ENCODE measurements at places on chromosomes 12 and 14.
A peak's percentile ranks its signal among the peaks of the same experiment; 100 is the strongest.

GRCh38 chr12:42407306-42407705 is 81.3 kb downstream of the PPHLN1 start:
- DNase-seq, result no peak

DNA sequence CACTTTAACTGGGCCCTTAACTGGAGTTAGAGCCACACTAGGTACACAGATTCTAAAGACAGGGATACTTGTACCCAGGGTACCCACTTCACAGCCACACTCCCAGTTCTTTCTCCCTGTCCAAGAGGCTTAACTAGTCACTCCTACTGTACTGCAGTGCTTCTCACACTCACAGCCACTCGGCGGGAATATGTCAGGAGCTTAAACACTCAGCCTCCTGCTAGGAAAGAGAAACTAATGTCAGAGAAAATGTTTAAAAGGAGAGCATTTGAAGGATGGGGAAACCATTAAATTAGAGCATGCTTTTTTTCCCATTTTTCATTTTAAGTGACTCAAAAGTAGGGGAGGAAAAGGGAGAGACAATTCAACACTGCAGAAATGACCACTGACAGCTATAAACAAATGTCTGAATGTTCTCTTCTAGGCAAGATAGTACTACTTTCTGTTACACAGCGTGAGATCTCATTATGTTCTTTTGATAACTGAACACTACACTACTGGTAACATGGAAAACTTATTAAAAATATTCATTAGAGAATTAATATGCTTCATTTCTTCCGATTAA is 22.9 kb upstream of the MDM1 start:
- DNase-seq, result no peak

GRCh38 chr12:118637767-118638370 is 261.5 kb downstream of the SUDS3 start:
- DNase-seq, result no peak

DNA sequence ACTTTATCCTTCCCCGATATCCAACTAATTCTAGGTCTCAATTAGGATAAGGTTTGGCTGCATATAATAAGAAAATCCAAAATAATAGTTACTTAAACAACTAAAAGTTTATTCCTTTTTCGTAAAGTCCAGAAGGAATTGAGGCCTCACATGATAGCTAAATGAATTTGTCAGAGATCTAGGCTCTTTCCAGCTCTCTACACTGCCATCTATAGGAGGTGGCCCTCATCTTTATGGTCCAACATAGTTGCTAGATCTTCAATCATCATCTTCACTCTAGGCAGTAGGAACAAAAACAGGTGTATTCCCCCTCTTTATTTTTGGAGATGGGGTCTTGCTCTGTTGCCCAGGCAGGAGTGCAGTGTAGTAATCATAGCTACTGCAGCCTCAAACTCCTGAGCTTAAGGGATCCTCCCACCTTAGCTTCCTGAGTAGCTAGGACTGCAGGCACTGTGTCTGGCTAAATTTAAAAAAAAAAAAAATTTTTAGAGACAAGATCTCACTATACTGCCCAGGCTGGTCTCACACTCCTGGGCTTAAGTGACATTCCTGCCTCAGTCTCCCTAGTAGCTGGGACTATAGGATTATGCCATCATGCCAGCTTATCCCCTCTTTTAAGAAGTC is 46.5 kb upstream of the SAV1 start:
- peak; percentile 63 for DNase-seq

- DNase-seq, result no peak
Measured at GRCh38 chr14:51356381-51356780, 116.3 kb downstream of the TMX1 start.

GRCh38 chr12:68377881-68378280 is 45.7 kb upstream of the MDM1 start:
- DNase-seq, result no peak

GRCh38 chr12:44889926-44890325 is 13.8 kb upstream of the NELL2 start:
- DNase-seq, result no peak

GRCh38 chr14:37610945-37611523 is 15.6 kb downstream of the TTC6 start:
- no peak for DNase-seq

DNA sequence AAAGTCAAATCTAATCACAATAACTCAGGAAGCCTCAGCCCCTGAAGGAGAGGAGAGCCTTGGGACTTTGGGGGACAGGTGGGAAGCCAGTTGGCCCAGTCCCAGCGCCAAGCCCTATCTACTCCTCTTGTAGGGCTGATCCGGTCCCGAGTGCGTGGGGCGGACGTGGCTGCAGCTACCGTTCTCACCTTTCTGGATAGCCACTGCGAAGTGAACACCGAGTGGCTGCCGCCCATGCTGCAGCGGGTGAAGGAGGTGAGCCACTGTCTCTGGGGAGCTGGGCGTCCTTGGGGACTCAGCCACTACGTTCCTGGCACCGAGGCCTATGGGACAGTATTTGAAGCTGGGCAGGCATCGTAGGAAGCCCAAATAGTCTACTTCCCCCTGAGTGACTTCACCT is 68.4 kb downstream of the GALNT16 start:
- no peak for DNase-seq

Measured in GM12865 (cell line).